ENCODE measurements at places on chromosomes 3 and 15. TPM values are rescaled to one million over a fixed set of nuclear protein-coding genes. Genes with fewer than 3 reads are reported as not detected.
A peak's percentile ranks its signal among the peaks of the same experiment; 100 is the strongest.

The ERICH6 gene
- polyA plus RNA-seq: 1.4 TPM

The ZNF80 gene
- not detected for polyA plus RNA-seq

The TUSC7 gene
- polyA plus RNA-seq: not detected

The NOX5 gene
- polyA plus RNA-seq: 0.78 TPM

The SERINC4 gene
- polyA plus RNA-seq: 0.47 TPM

The ZNF660 gene
- 10.0 TPM for polyA plus RNA-seq

The CFAP100 gene
- 1.1 TPM for polyA plus RNA-seq

The PLA2G4D gene
- polyA plus RNA-seq: 0.07 TPM

The MUC13 gene
- polyA plus RNA-seq: 0.30 TPM

The INSYN1 gene
- polyA plus RNA-seq: 21.7 TPM

DNA sequence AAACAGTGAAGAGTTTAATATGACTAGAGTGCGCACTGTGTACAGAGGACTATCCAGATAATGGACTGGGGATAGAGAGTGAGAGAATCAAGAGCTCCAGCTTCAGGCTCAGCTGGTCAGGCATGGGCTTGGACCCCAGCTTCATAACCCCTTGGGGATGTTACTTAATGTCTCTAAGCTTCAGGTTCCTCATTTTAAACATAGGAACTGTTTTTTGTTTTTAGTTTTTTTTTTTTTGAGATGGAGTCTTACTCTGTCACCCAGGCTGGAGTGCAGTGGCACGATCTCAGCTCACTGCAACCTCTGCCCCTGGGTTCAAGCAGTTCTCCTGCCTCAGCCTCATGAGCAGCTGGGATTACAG, 9.9 kb upstream of the BRPF1 start:
- DNase-seq: no peak

DNA sequence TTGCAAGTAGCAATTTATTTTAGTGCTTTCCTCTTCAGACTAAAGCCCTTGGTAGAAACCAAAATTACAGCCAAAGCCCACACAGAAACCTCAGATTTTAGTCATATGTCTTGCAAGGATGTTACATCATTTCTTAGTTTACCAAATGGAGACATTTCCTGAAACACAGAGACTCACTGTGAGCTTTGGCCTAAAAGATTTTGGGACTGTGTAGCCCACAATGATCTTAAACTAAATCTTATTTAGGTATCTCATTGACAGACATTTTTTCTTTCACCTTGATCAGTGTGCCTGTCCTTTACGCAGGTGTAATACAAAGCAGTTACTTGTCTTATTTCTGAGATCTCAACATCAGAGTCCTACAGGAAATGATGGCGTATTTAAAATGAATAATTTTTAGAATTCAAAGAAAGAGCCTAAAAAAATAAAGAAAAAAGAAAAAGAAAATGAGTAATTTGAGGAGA, 27.8 kb upstream of the AP4E1 start:
- no peak for DNase-seq

- peak; percentile 69 for DNase-seq
Measured at GRCh38 chr3:68306571-68306970, 625.8 kb downstream of the TAFA4 start.

DNA sequence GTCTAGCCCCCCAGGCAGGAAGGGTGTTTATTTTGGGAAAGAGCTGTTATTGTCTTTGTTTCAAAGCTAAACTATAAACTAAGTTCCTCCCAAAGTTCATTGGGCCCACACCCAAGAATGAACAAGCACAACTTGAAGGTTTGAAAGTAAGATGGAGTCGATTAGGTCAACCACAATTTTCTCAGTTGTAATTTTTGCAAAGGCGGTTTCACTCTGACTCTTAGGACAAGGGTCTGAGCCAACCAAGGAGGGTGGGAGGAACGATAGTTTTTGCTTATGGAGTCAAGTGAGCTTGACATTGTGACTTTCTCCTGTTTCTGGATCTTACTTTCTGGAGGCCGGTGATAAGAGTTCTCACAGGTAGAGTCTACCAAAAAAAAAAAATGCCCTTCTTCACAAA, 5.8 kb upstream of the ZNF770 start:
- no peak for DNase-seq

DNA sequence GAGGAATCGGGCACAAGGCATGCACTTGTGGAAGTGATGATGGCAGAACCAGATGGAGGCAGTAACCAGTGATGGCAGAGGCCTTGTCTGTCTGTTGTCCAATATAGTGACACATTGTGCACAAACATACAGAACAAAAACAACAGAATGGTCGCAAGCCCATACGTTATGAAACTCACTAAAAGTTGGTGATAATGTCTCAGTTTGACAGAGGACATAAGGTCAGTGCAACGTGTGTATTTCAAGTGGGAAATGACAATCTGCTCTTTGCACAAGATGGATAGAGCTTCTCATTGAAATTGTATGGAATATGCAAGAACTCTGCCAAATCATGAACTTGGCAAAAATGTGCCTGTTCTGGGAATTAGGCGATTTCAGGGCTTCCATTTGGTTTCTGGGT, 169.2 kb downstream of the EPHB1 start:
- DNase-seq: no peak

DNA sequence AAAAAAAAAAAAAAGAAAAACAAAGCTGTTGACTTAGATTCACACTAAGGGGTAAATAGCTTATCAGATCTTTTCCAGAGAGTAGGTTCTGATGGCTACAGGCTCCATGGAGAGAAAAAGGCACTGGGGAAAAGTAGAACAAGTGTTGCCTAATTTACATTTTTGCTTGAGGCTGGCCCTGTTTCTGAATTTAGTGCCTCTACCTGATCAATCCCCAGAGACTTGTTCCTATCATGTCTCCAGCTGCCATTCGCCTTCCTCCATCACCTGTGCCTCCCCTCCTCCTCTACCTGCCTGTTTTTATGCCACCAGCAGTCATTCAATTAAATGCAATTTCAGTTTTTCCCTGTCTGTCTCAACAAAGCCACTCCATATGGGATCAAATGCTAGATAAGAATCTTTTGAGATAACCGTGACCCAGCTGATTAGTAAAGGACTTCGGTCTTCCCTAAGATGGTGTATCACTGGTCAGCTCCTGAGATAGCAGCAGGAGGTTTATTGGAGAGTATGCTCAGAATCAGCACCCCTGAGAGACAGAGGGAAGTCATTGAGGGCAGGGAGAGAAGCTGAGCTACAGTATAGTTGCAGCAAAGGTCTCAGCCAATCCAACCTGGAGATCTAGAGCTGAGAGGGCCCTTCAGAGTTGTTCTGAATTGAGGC, 88.1 kb upstream of the GADL1 start:
- DNase-seq: no peak

DNA sequence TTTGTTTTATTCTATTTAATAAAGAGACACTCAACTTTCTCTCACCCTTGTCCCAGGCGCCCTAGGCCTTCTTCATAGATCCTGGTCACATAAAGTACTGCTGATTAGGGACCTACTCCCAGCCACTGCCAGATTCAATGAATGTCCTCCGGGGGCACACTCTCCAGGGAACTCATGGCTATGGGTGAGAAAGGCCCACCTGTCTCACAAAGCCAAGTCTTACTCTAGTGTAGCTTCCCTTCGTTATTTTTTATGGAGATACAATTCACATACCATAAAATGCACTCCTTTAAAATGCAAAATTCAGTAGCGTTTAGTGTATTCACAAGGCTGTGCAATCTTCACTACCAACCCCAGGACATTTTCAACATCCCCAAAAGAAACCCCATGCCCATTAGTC, 87.8 kb downstream of the ADCY5 start:
- DNase-seq: no peak

- DNase-seq: no peak
Measured at GRCh38 chr3:47365213-47366153, 15.3 kb upstream of the PTPN23 start.

- DNase-seq: no peak
Measured at GRCh38 chr3:134179508-134179907, 71.2 kb downstream of the RYK start.

DNA sequence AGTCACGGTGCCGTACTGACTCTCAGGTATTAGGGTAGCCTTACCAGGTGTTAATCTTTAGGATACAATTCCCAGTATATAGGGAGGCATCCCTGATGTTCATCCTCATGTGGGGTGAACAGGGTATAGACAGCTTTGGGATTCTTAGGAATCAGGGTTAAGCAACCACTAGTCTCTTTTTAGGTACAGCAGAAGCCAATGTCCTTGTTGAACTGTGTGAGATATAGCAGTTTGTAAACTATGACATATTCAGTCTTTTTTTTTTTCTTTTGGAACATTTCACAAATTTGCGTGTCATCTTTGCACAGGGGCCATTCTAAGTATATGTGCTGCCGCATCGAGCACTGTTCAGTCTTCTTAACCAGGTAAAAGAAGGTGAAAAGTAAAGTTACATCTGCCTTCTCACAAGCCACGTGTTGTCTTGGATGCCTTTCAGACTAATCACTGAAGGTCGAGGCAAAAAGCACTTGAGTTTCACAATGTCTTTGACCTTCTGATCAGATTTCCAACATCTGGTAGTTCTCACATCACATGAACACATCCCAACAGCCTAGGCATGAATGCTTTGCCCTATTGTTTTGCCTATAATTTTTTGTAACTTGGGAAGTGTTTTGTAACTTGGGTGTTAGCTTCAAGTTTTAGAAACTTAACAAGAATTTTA, 17.2 kb downstream of the TSEN2 start:
- no peak for DNase-seq

DNA sequence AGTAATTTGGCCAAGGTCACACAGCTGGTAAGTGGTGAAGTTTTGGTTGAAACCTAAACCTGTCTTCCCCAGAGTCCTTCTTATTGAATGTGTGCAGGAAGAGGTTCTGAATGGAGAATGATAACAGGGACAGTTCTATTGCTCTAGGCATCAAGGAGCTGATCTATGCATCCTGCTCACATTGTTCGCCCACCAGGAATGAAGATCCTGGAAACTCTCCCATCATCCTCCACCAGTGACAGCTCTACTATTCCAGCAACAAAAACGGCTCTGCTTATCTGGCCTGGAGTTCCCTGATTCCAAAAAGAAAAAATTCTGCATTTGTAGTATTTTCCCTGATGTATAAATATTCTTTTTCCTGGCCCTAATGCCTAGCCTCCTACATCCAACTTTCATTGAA, 16.4 kb upstream of the TNFAIP8L3 start:
- no peak for DNase-seq

DNA sequence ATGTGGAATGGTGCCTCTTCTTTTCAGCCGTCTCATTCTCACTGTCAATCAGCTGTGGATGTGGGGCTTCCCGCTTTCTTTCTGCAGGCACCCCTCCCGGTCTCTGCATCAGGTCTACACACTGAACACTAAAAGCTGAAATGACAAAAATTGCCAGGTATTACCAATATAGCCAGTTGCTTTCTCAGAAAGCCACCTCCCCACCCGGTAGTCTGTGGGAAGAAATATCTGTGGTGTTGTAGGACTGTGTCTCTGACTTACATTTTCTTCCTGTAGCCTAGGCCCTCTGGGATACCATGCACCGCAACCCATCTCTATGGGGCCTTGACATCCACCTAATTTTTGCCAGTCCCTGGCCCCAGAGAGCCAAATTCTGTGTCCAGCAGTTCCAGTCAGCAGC, 19.2 kb upstream of the EPHB1 start:
- DNase-seq: no peak

GRCh38 chr15:77186594-77187011, 115.7 kb upstream of the TSPAN3 start:
- DNase-seq: peak; percentile 27

- no peak for DNase-seq
Measured at GRCh38 chr3:114427285-114428043, 133.6 kb downstream of the TIGIT start.

GRCh38 chr3:8739757-8740504, 6.3 kb downstream of the CAV3 start:
- no peak for DNase-seq

- peak; percentile 81 for DNase-seq
Measured at GRCh38 chr15:39171944-39172368, 408.9 kb upstream of the THBS1 start.

GRCh38 chr3:85864896-85865295, 906.1 kb downstream of the CADM2 start:
- DNase-seq: no peak

- no peak for DNase-seq
Measured at GRCh38 chr15:68497206-68497910, 65.4 kb upstream of the ITGA11 start.

- no peak for DNase-seq
Measured at GRCh38 chr15:77538027-77538451, 94.7 kb downstream of the LINGO1 start.

DNA sequence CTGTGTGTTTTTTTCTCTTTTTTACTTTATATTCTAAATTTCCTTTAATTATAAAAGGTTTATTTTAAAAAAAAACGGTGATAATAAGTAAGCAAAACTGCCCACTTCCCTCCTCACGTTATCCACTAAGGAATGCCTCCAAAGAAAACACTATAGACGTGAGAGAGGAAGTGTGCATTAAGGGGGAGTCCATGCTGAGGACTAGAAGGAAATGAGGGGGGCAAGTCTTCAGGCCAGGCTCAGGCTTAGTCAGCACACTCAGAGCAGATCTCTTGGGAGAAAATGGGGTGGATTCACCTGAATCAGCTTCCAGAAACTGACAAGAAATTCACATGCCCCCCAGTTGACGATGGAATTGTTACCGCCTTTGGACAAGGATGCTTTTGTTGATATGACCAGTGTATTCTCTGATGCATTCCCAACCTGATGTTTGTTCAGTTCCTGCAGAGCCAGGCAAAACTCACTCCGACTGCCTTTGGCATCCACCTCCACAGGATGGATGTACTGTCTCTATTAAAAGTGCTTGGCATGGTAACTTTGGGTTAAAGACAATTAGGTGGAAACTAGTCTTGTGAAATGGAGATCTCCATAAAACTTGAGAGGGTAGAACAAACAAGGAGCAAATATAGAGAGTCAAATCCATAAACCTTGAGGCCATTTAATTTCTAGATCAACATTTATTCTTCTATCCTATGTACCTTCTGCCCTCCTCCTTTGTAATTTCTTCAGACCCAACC, 167.8 kb downstream of the MYRIP start:
- DNase-seq: no peak
